ENCODE measurements at places on chromosomes 2 and 18. TPM values are rescaled to one million over a fixed set of nuclear protein-coding genes. Genes with fewer than 3 reads are reported as not detected.
A peak's percentile ranks its signal among the peaks of the same experiment; 100 is the strongest.

DNA sequence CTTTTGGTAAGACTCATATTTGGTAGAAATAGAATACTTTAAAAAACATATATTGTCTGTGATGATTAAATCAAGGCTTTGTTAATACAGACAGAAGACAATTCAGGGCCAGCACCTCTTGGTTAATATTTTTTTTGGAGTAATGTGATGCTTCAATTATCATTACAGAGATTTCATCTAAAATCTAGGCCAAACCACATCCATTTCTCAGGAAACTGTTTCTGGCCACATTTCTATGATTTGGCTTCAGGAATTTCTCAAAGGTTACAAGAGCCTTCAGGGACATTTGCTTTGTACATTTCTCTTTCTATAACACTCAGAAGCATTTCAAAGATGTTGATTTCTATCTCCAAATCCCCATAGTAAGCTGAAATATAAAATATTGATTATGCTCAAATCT is 614.9 kb downstream of the LRP1B start:
- DNase-seq, result no peak

DNA sequence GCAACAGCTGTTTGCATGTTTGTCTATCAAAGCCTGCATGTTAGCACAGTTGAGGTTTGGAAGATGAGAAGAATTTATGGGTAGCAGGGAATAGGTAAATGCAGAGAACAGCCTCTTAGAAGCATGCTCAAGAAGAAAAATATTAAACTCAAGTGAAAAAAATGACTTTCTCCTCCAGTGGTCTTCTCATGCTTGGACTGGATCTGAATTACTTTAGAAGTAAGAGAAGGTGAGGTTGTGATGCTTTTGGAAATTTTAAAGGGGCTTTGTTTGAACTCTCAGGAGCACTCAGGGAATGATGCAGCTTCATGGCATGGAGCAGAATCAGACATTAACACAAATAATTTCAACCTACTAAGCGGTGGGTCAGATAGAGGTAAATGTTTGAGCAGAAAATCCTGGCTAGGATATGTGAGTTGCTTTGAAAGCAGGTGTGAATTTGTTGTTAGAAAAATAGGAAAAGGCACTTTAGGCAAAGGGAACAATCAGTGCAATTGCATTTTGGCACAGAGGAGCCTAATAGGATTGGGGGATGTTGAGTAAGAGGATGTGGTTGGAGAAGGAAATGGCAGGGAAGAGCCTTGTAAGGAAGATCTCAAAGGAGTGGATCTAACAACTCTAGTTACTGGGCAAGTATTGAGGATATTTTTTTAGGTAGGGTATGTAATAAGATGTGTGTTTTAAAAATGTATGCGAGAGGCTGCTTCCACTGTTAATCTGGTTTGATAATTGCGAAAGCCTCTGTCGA is 76.3 kb downstream of the DDX1 start:
- DNase-seq, result no peak

DNA sequence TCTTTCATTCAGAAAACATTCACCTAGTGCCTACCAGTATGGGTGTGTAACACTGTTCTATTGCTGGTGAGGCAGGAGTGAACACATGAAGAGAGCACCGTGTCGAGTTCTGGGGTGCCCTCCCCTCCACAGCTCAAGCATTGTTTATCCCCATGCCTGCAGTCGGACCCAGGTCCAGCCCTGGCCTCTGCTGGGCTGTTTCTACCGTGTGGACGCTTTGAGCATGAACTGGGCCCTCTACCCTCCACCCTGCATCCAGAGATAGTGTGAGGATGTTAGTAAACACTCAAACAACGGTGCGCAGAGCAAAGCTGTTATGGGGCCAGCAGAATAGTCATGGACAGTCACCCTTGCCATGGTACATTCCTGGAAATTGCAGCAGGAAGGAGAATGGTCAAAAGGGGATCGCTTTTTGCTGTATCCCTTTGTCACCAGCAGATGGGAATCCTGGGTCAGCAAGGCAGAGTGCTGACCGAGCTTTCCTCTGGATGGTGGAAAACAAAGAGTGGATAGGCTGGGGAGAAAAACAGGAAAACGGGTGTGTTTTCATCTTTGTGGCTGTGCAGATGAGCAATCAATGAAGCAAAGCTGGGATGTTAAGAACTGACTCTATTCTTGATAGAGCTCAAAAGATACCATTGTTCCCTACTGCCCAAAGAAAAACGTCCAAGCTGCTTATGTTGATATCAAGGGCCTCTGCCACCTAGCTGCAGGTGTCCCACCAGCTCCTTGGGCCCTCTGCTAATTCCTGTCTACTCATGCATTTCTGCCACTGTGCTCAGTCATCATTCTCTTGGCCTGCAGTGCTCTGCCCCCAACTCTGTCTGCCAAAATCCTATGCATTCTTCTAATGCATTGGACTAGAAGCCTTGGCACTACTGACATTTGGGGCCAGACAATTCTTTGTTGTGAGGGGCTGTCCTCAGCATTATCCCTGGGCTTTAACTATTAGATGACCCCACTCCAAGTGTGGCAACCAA is 38.7 kb downstream of the REEP1 start:
- no peak for DNase-seq

- DNase-seq, result no peak
Measured at GRCh38 chr2:43278564-43279220, 52.3 kb upstream of the ZFP36L2 start.

DNA sequence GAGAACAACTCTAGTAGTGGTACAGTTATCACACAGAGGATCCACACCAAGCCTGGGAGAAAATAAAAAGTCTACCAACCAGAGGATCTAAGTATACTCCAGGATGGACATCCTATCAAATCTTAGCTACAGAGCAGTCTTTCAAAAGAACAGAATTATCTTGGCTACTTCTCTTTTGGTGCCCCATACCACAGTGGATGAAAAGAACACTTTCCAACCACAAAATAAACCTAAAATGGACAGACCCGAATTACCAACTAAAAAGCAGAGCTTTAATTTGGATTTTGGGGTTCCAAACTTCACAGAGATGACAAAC is 116.1 kb downstream of the SRBD1 start:
- no peak for DNase-seq

DNA sequence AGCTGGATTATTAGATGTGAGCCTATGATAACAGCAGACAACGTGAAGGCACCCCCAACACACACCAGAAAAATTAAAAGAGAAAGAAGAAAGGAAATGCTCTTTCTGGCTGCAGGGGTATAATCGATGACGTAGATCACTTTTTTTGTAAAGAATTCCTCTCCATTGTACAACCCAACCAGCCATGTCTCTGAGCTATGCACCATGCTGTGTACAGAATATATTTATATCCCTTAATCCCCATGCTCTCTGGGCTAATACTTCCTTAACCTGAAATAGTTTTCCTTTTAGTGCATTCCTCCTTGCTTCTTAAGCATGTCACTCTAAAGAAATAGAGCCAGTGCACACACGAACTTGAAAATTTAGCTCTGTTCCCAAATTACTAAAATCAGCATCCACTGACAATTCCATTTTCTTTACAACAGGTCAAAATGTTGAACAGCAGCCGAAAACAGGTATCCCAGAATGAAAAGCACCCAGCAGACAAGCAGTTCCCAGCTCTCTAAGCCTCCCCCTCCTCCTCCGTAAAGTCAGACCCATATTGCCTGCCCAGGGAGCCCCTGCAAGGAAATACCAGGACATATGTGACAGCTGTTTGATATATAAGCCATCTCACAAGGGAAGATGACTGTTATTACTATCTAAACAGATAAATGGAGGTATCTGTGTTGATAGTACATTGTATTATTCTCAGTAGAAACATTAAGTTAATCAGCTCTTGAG is 247.4 kb upstream of the RAB6C start:
- no peak for DNase-seq

- no peak for DNase-seq
Measured at GRCh38 chr18:55079481-55080355, 120.5 kb upstream of the CCDC68 start.

GRCh38 chr2:1867141-1867540 is 122.8 kb upstream of the PXDN start:
- DNase-seq, result no peak

- no peak for DNase-seq
Measured at GRCh38 chr2:42421157-42421485, 60.1 kb upstream of the COX7A2L start.

DNA sequence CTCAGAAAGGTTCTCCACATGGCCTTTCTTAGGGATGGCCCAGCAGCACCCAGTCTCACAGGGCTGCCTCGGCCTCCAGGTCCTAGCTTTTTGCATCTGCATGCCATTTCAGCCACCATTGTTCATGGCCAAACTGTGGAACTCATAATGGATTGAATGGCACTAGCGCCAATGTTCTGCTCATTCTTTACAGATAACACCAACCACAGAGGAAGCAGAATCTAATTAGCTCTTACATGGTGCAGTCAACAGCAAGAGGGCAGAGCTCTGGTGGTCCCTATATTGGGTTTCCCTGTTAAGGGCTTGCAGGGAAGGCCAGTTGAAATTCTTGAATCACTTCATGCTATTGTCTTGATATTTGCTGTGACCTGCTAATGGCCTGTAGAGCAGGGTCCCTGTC is 45.6 kb downstream of the ARL4C start:
- DNase-seq, result no peak

DNA sequence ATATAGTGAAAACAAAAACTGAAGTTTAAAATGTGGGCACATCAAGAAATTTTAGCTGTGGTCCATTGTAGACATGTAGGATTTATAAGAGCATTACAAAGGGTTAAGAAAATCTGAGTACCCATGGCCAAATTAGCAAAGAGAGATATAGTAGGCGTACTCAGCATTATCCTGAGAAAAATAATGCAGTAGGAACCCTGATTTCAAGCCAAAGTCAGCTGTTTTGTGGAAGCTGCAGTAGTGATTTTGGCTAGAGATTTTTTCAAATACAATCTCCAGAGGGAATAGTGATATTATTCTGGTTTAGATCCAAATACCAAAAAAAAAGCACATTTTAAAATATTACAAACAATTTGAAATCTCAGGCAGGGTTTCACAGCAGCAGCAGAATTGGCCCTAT is 450.9 kb downstream of the FBXO15 start:
- DNase-seq, result no peak

- DNase-seq, result no peak
Measured at GRCh38 chr2:12202313-12203075, 456.1 kb downstream of the LPIN1 start.

DNA sequence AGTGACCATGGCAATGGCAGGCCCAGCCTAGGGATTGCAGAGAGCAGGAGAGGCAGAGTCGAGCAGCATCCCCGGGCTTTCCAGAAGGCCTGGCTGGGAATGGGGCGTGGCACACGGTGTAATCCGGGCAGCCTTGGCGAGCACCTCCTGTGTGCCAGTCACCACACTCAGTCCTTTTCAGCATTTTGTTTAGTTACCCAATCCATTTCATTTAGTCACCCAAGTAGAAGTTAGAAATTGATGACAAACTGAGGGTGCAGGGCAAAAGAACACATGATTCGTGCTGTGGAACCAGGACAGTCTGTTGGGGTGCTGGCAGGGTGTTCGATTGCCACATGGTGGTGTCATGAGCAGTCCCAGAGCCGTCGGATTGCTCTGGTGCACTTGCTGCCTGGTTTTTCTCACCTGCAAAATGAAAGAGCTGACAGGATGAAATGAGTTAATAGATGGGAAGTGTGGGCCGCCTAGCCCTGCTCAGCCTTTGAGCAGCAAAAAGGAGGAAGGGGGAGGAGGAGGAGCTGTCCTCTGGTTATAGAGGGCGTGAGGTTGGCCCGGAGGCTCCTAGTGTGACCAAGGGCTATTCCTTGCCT is 299.4 kb downstream of the AGAP1 start:
- DNase-seq, result peak; percentile 8

DNA sequence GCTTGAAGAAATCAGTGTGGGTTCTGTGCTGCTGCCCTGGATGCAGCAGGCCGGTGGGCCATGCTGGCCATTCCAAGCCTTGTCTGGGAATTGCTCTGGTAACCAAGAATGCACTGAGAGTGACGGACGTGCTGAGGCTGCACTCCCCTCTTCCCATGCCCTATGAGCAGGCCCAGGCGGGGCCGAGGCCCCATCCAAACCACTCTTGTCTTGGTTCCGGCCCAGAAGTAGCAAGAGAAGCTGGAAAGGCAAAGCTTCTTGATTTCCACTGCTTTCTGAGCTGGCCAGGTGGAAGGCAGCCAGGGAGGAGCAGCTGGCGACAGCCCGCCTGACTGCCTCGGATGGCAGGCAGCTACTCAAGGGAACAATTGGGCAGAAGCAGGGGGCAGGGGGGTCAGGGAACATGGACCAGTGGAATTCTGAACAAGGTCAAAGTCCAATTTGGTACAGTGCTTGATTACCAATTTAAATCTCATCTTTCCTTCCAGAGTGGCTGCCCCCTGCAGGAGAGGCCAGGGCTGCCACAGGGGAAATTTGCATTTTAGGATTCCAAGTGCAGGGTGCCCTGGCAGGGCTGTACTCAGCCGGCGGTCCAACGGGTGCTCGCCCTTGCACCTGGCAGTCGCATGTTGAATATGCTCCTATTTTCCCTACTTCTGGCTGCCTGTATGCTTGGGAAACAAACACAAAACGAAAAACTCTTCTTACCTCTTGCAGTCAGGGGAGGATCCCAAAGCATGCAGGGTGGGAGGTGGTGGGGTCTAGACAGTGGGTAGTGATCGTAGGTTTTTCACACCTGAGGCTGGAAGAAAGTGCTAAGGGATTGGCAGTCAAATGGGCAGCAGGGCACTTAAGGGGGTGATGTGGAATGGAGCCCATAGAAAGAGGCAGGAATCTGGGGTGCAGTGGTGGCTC is 67.3 kb downstream of the LIPG start:
- DNase-seq, result no peak

DNA sequence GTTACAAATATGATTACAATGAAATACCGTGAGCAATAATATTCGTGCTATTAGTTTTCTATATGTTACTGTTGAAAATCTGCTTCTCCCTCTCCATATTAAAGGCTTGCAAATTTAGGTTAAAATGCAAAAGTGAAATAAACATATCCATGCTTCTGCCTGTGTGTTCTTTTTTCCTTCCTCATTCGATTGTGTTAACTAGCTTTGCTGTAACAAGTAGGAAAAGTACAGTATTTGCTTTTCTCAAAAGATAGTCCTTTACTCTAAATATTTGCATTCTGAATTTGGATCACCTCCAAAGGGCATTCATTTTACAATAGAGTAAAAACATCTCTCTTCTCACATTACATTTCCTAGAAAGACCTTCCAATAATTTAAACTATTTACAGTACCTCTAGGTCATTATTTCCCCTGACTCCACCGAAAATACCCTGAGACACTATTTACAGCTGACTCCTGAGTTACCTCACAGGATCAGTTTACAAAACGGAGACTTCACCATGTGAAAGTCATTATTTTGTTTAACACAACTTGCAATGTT is 835.0 kb upstream of the FANCL start:
- no peak for DNase-seq

GRCh38 chr2:113113807-113114206 is 13.6 kb upstream of the IL1RN start:
- no peak for DNase-seq

Gene PCGF1
- total RNA-seq, result 18.9 TPM

Gene FOXI3
- total RNA-seq, result not detected

Gene ESPNL
- total RNA-seq, result not detected
